ENCODE measurements at places on chromosomes 5 and 9.
A peak's percentile ranks its signal among the peaks of the same experiment; 100 is the strongest.

DNA sequence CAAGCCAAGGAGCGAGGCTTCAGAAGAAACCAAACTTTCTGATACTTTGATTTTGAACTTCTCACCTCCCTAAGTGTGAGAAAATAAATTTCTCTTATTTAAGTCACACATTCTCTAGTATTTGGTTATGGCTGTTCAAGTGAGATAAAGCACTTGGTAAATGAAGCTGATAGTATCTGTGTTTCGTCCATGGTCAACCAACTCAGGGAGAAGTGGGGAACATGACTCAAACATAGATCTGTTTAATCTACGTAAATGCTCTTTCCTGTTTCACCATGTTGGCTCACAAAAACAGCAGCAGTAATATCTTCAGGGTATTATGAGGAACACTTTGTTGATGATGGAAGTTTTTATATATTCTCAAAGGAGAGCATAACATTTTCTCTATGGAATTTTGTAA, 2167.2 kb upstream of the C9orf72 start:
- DNase-seq: no peak

DNA sequence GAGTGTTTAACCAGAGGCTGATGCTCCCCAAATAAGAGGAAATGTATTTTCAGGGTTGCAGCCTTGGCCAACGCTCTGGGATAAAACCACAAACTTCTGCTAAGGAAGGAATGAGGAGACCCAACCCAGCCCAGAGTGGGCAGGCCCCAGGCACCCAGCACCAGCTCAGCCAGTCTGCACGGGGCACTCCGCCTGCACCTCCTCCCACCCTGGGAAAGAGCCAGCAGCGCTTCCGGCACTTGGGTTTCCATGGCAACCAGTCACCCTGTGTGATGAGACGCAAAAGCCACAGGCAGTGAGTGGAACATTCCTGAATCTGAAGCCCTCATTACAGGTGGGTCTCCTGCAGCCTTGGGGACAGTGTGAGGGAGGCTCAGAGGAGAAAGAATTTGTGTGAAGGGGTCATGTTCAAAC, 85.2 kb upstream of the ZBTB43 start:
- peak; percentile 70 for DNase-seq

GRCh38 chr9:14315875-14316601, 2.1 kb upstream of the NFIB start:
- DNase-seq: peak; percentile 3

GRCh38 chr5:62661126-62661525, 82.5 kb downstream of the LRRC70 start:
- DNase-seq: no peak

DNA sequence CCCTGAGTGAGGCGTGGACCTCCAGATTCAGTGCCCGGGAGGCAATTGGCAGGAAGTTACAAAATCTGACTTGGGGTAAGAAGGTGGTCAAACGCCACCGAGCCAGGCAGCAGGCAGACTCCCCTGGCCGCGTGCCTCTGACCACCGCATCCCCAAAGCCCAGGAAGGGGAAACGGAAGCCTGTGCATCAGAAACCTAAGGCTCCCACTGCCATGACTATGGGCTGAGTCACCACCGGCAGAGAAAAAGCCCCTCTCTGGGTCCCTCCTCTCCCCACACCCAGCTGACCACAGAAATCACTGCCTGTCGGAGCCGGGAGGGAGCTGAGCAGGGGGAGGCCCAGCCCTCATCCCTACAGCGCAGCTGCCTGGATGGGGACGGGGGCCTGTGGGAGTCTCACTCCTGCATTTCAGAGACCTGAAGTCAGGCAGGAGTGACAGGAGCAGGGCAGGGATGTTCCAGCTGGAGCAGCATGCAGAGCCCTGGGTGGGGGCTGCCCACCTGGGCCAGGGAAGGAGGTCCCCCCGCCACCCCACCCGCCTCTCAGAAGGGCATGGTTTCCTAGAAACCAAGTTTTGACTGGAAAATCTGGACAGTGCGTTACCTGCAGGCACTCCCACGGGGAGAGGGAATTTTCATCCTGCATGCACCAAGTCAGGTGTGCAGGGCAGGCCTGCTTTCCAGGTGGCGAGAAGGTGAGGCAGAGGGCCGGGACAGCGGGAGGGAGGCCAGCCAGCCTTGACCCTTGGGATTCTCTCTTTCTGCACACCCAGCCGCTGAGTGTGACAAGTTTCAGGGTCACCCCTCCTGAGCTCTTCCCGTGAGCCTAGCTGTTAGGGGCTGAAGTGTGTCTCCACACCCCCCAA, 68.2 kb downstream of the LRSAM1 start:
- peak; percentile 100 for DNase-seq

- peak; percentile 28 for DNase-seq
These were observed 1111.8 kb downstream of the TAF11L14 start for GRCh38 chr5:18745988-18746615.

DNA sequence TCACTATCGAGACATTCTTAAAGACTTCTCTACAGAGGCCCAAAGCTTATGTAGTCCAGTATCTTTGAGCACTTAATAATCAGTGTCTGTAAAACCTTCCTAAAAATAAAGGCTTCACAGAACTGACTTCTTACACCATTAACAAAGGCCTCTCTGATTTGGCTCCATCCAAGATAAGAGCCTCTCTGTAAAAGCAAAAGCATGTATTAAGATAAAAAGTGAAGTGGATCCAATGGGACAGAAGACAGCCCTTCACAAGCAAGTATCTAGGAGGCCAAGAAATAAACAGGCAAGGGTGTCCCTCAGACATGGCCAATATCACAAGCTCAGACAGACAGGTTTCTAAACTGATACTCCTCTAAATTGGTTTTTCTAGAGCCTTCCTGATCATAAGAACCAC, 11.9 kb downstream of the LHFPL2 start:
- DNase-seq: no peak

GRCh38 chr9:131747352-131747751, 7.5 kb upstream of the RAPGEF1 start:
- DNase-seq: peak; percentile 54

DNA sequence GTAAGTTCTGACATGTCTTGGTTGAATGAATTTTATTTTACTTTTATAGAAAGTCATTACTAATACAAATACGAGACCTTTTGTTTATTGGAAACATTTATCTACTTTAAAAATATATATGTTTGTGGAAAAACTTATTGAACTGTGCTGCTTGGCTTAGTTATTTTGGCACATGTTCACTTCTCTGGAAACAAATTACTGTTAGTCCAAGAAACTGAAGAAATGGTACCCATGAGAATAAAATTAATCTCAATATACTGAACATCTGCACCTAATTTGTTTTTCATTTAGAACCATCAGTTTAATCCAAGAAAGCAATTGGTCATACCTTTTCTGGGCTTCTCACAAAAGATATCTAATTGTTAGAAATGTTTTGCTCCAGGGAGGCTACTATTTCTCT, 32.2 kb downstream of the INVS start:
- DNase-seq: no peak

DNA sequence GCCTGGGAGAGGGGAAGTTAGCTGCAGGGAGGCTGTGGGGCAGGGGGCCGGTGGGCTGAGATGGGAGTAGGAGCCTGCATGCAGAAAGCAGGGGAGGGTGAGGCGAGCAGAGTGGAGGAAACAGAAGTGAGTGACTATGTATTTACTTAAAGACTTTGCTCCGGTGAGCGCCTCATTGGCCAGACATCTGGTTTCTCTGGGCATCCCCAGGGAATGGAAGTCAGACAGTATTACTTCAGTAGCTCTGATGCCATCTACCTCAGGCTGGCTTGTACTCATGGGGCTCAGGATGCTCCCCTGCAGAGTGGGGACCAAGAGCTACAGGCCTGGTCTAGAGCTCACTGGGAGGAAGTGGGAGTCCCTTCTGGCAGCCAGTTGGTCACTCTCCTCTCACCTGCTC, 78.2 kb upstream of the ARAP3 start:
- no peak for DNase-seq

- DNase-seq: no peak
These were observed 104.4 kb downstream of the PJA2 start for GRCh38 chr5:109305352-109305751.

DNA sequence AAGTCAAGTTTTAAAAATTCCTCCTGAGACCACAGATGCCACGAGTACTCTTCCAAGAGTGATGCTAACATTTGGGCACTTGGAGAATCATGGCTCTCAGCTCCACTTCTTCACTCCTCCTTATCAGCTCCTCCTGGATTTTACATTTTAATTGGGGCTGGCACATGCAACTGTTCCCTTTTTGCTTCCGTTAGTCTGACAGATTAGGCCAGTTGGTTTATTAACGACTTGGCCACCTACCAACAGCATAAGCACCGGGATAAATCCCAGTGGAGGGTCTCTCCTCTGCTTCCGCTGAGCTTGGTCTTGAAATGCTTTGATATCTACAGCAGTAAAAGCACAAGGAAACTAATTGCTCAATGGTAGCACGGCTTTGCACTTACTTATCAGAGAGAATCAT, 134.6 kb upstream of the RASEF start:
- DNase-seq: no peak

DNA sequence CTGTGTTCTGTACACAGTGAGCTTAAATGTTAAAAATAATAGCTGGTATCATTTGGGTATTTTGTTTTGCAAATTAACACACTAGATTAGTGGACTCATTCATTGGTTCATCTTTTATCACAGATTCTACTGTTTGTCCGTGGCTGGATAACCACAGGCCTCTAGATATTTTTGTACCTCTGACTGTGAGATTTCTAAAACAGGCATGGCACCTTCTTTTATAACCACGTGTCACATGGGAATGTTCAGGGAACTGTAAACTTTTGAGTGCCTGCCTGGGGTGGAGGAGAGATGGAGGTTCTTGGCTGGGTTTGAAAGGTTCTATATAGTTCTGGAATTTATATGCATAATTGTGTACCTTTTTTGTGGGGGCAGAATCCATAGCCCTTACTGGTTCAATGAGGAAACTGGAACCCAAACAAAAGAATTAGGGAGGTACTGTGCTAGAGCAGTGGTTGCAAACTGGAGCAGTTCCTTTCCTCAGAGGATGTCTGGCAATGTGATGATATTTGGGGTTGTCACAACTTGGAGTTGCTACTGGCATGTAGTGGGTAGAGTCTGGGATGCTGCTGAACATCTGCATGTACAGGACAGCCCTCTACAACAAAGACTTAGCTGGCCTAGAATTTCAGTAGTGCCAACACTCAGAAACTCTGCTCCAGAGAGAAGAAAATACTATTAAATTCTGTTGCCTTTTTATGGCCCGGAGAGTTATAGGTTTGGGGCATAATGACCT, 16.9 kb downstream of the TLE4 start:
- DNase-seq: no peak

- DNase-seq: peak; percentile 39
These were observed 92.5 kb upstream of the DNAH5 start for GRCh38 chr5:14036947-14037346.

GRCh38 chr9:98491828-98492227, 216.9 kb downstream of the GABBR2 start:
- DNase-seq: peak; percentile 82

GRCh38 chr5:97077246-97077645, 65.2 kb downstream of the LIX1 start:
- DNase-seq: no peak

DNA sequence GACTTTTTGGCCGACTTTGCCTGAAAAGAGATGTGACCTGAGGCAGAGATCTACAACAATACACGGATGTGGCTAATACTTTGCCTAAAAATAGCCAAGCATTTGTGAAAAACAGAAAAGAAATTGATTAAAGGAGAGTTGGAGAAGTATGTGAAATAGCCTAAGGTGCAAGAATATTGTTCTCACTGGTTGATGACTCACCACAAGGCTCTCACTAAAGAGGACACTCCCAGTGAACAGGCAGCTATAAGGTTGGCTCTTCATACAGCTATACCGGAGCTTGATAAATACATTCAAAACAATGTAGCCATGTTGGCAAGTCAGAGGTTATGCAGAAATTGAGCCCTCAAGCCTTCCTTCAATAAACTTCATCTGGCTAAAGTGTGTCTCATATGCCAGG, 317.2 kb upstream of the GRAMD2B start:
- peak; percentile 22 for DNase-seq

DNA sequence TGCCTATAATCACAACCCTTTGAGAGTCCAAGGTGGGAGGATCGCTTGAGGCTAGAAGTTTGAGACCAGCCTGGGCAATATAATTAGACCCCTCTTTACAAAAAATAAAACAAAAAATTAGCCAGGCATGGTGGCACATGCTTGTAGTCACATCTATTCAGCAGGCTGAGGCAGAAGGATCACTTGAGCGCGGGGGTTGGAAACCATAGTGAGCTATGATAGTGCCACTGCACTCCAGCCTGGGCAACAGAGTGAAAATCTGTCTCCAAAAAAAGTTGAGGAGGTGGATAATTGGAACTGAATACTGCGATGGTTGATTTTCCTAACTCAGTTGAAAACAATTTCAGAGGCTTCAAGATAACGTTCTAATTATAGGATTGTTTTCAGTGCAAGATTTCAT, 52.6 kb downstream of the EDIL3 start:
- no peak for DNase-seq

DNA sequence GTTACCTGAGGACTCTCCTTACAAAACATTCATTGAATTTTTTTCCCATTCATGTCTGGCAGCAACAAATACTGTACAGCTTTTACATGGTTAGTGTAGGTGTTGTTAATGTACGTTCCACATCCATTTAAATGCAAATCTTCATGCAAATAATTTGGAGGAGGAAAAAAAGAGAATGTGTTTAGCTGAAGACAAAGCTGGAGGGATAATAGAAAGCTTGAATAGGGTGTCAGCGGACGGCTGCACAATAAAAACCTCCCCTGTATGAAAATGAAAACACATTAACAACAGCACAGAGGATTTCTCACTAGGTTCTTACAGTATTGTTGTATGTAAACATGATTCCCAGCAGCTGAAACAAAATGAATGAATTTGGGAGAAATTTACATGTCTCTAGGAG, 231.5 kb downstream of the ZNF608 start:
- no peak for DNase-seq

GRCh38 chr5:11050596-11051304, 289.7 kb upstream of the DAP start:
- peak; percentile 31 for DNase-seq

- no peak for DNase-seq
These were observed 48.8 kb downstream of the LNPEP start for GRCh38 chr5:96984506-96985192.

DNA sequence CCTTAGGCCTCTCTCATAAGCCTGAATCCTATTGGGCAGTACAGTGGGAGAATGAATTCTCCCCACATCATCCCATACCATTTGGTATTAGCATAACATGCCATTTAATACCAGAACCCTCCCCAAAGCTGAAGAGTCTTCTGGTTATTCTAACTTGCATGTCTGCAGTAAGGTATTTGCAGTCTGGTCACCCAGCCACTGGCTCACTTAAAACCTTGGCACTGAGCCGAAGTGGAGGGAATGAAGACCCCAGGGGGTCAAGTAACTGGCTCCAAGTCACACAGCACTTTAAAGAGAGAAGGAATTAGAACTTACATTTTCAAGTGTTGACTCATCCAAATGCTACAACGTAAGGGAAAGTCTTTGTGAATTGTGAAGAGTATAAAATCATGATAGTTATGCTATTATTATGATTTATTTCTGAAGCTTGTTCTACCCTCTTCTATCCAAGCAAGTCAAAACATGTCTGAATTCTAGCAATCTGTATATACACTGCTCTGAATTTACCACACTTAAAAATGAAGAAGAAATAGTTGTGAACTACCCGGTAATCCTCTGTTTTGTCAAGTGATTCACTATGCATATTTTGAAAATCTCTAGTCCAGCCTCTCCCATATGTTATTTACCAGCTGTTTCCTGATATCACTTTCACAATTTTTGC, 28.5 kb downstream of the GLRA1 start:
- DNase-seq: peak; percentile 96

GRCh38 chr9:85515021-85515420, 226.7 kb downstream of the AGTPBP1 start:
- no peak for DNase-seq

GRCh38 chr9:134181648-134182034, 17.3 kb upstream of the RNU6ATAC start:
- DNase-seq: no peak

Data from EL (cell line).